ENCODE measurements at places on chromosomes 4 and X.

- no peak for DNase-seq
Observed at GRCh38 chr4:165678236-165678935, 194.7 kb upstream of the TLL1 start.

DNA sequence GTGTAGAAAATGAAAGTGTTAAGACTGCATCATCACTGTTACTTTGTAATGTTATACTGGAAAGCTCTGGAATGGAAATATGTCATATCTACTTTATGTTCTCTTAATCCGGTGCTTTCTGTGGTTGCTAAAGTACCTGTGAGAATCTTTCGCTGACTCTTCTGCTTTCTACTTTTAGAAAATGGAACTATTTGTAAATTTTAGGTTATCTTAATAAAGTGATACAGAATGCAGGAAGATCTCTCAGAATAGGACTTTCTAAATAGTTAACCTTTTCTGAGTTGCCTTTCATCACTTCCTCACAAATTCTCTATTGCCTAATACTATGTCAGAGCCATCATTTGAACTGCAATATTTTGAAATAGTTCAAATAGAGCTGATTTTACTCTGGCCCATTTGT, 69.3 kb downstream of the BMP2K start:
- no peak for DNase-seq

DNA sequence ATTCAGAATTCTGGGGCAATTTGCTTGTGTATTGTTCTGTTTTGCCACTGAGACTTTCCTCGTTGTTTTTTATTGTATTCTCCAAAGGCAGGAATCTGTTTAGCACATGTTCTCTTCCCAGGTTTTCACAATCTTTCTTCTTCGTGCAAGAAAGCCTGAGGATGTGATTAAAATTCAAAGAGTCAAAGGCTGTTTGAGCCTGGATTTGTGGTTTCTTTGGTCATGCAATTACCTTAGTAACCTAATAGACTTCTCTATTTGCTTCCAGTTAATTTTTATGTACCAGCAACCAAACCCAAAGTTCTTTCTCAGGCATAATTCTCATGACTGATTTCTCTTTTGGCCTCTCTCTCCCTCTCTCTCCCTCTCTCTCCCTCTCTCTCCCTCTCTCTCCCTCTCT, 1420.1 kb upstream of the TENM3 start:
- no peak for DNase-seq

GRCh38 chrX:107448998-107449835, at the start of gene FRMPD3:
Gene FRMPD3 (plus strand): TSS chrX:107449652. CDS start chrX:107526589, 76,937 bp downstream.
- DNase-seq = peak; percentile 11

- DNase-seq = no peak
Observed at GRCh38 chr4:59881632-59882031, 1318.5 kb upstream of the ADGRL3 start.

DNA sequence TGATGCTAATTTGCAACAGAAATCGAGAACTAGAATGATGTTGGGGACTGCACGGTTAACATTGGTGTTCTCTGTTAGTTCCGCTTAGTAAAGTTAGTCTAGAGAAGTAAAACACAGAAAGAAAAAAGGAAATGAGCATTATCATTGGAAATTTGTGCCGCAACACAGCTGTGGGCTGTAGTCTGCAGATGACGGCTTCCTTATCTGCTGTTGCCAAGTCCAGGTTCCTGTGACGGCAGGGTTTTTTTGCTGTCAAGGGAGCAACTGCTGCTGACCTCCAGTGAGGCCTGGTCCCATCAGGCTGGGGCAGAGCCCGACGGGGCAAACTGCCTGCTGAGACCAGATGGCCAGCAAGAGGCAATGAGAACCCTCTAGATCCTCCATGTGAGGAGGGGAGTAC, 38.9 kb upstream of the PHEX start:
- DNase-seq = no peak

- DNase-seq = no peak
Observed at GRCh38 chr4:17690135-17690534, 75.7 kb downstream of the MED28 start.

DNA sequence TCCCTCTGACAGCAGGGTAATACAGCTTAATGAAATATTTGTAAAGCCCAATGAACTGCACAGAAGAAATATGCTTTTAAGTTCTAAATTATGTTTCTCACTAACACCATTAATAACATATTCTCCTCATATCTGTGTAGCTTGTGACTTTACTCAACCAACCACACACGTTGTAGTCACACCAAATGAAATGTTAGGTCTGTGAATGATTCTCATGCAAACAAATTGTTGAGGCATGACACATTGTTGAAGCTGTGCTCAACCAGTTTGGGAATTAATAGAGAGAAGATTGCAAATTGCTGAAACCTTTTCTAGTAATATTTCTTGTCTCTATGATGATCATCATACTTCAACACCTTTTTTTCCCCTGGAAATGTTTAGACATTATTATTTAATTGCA, 645.9 kb downstream of the PCDH7 start:
- no peak for DNase-seq

DNA sequence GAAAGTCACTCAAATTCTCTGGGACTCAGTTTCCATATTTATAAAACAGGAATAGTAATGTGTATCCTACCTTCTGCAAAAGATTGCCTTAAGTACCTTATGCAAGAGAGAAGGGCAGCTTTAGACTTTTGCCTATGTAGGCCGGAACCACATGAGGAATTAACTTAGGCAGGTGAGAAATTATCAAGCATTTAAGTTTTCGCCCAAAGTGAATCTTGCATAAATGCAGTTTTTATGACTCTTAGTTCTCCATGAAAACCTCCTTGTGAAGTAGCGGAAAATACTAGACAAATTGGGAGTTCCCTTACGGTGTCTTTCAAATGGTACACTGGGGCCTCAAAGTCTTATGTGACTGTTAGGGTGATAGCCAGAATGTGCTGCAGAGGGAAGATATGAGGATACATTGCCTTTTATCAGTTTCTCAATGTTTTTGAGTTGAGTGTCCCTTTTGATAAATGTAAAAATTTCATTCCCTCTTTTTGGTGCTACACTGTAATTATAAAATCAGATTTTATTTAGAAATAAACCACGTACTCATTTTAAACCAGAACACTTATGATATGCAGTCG, 2.6 kb downstream of the SH2D1A start:
- DNase-seq = no peak

DNA sequence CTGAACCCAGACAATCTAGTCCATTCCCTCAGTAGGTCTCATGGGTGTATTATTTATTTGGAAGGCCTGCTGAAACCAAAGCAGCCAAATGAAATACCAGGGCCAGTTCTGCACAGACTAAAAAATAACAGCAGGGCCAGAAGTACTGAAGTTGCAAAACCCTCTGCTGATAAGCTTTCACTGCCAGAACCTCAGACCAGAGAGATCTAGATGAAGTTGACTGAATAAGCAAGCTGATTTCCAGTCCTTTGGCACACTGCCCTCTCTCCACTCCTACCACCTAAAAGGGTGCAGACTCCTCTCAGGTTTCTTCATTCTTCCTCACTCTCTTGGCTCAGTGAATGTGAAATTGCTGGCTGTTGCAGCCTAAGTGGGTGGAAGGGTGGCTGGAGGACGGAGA, 276.7 kb upstream of the KLF3 start:
- DNase-seq = no peak

GRCh38 chr4:3232871-3233271, 16.1 kb upstream of the MSANTD1 start:
- no peak for DNase-seq

DNA sequence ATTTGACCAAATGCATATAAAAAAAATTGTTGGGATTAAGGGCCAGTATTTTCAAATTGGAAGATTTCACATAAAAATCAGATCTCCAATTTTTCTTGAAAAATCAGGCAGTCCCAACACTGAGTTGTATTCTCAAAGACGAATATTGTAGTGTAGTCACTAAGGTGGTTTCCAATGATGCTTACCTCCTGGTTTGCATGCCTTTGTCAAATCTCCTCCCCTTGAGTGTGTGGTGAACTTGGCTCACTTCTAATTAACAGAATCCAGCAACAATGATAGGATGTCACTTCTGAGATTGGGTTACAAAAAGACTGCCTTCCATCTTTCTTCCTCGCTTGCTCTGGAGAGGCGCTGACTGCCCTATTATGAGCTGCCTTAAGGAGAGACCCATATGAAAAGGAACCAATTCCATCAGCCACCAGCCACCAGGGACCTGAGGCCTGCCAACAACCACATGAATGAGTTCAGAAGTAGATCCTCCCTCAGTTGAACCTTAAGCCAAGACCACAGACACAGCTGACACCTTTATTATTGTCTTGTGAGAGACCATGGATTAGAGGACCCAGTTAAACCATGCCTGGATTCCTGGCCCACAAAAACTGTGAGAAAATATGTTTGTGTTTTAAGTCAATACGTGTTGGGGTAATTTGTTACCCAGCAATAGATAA, 31.2 kb upstream of the TSPAN5 start:
- DNase-seq = no peak

DNA sequence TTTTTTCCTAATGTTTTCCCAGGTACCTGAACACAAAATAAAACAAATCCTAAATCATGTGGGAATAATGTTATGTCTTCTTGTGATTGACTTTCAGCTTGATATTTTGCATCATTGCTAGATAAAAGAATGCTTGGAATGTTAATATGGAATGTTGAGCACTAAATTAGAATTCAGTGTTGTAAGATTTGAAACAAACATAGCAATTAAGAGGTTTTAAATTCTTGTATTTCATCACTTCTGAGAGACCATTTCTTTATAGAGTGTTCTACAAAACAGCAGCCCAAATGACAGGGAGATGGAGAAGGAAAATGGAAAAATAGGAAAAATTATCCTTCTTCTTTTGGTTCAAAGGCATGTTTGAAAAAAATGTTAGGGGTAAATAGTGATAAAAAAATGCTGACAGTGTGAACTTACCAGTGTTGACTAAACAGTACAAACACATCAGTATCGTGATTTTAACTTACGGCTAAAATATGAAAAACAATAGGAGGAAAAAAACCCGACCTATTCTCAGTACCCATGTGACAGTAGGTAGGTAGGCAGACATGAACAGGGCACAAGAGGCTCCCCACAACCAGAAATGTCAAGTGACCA, 102.6 kb upstream of the PDE5A start:
- DNase-seq = no peak

DNA sequence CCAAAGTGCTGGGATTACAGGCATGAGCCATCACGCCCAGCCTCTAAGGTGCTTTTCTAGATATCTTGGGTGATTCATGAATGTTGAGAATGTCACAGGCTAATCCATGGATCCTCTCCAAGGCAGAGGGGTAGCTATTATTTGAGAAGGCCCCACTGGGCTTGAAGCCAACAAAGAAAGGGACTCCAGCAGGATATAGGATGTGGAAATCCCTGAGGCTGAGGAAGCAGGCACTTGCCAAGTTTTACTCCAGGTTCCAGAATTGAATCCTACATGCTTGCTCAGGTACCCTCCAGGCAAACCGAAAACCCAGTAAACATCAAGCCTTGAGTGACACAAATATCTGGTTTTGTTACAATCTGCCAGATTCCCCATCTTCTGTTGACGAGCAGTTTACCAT, 15.8 kb downstream of the NLGN3 start:
- DNase-seq = no peak

DNA sequence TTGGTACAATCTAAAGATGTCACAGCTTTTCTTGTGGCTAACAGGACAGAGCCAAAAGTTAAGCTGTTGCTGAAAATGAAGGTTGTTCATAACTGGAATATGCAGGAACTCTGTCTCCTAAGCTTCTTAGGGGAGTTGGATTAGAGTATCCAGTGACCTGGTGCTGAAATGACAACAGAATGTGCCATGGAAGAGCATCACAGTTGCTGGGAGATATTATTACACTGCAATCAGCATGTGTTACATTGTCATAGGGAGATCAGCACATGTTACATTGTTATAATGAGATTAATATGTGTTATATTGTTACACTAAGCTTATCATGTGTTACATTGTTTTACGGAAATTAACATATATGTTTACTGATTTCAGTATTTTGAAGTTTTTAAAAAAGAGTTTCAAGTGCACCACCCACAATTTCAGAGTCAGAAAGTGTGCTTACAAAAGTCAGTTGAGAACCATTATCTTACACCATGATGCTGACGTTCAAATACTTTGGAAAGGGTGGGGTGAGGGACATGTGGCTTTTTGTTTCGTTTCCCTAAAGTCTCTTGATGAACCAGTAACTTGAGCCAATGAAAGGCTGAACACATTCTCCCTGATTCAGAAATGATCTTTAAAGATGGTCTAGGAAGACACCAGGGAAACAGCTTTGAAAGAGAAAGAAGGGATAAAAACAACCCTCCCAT, 113.4 kb downstream of the DRD5 start:
- DNase-seq = no peak

GRCh38 chr4:187183826-187184225, 460.2 kb upstream of the FAT1 start:
- no peak for DNase-seq

DNA sequence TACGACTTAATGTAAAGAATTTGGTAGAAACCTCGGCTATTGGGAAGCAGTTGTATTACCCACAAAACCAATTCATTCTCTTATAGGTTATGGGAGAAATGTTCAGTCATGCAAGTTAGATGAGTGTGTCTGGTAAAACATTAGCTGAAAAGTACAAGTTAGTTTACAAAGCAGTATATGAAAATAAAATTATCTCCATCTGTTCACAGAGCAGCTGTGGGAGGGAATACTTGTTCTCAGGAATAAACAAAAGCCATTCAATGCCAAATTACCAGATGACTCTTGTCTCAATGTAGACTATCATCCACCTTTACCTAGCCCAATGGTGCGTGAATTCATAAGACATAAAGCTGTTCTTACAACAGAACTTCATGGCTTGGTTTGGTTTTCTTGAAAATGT, 28.6 kb downstream of the STAP1 start:
- DNase-seq = no peak

- no peak for DNase-seq
Observed at GRCh38 chr4:26044524-26044923, 130.5 kb downstream of the SMIM20 start.

GRCh38 chrX:39777623-39778025, 320.1 kb downstream of the BCOR start:
- no peak for DNase-seq

DNA sequence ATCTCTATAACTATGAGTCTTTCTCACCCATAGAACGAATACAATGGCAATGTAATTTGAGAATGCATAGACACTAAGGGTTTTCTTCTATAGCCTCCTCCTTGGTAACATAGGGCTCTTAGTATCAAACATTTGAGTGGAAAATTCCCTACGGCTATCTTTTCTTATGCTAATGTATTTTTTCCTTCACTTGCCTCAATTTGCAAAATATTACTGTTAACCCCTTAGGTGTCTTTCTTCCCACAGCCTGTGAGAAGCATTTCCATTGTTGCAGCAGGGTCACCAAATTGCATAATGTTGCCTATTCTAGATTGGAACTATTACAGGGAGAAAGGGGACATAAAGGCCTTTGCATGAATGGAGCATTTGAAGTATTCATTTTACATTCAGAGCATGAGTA, 140.5 kb upstream of the RAPGEF2 start:
- no peak for DNase-seq

- no peak for DNase-seq
Observed at GRCh38 chr4:107689912-107690587, 30.0 kb downstream of the PAPSS1 start.

GRCh38 chr4:79175716-79176115, 150.1 kb downstream of the NAA11 start:
- DNase-seq = no peak

GRCh38 chrX:134570899-134571298, 87.4 kb downstream of the PLAC1 start:
- no peak for DNase-seq
